ENCODE measurements at places on chromosomes 13 and 19.

DNA sequence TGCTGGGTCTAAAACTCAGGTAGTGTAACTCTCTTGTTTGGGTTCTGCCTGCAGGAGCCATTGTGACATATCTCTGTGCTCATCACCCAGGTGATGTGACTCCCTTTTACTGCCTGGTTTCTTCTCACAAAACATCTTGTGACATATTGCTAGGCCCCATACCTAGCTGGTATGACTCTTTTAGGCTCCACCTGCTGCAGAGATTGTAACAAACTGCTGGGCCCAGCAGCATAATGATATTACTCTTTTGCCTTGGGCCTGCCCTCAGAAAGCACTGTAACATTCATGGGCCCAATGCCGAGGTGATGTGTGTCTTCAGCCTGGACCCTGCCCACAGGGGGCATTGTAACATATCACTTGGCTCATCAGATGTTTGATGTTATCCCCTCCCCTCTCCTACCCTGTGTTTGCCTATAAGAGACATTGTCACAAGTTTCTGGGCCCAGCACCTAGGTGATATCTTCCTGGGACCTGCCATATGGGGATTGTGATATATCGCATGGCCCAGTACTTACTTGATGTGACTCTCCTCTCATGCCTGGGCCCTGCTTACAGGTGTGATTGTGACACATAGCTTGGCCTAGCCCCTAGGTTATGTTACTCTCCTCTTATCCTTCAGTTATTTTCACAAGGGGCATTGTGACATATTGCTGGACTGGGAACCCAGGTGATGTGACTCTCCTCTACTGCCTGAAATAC lies 18.0 kb upstream of the ZNF681 start:
- peak; percentile 27 for DNase-seq

GRCh38 chr13:36475468-36475867 lies 43.2 kb downstream of the CCNA1 start:
- no peak for DNase-seq

DNA sequence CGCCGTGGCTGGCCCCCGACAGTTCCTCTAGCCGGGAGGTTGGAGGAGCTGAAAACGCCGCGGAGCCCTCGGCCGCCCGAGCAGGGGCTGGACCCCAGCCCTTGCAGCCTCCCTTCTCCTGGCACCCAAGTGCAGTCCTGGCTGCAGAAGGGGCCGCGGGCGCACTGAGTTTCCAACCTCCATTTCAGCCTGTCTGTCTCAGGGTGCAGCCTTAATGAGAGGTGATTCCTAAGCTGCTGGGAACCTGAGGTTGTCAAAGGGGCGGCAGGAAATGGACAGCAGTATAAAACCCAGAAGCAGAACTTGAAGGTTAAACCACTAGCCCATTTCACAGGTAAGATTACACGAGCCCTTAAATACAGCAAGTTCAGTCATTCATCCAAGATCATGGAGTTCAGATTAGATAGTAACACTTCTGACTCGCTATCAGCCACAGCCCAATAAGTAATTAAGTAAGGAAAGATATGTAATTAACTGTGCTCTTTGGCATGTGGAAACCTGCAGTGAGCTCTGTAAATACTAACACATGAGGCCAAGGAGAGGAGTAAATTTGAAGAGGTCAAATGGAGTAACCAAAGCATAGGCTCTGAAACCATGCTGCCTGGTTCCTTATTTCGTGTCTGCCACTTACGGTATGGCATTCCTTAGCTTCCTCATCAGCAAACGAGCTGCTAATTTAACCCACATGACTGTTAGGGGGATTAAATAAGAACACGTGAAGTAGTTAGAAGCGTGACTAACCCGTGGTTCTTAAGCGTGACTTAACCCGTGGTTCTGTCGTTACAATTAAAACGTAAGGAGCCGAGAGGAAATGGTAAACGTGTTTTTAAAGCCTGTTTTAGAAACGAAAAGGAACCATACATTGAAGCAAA lies 686 bp downstream of the SETDB2 start:
- DNase-seq = peak; percentile 43

- DNase-seq = no peak
Observed at GRCh38 chr13:90591927-90592268, 755.6 kb upstream of the MIR17HG start.

- no peak for DNase-seq
Observed at GRCh38 chr13:96243376-96243775, 153.5 kb downstream of the HS6ST3 start.

DNA sequence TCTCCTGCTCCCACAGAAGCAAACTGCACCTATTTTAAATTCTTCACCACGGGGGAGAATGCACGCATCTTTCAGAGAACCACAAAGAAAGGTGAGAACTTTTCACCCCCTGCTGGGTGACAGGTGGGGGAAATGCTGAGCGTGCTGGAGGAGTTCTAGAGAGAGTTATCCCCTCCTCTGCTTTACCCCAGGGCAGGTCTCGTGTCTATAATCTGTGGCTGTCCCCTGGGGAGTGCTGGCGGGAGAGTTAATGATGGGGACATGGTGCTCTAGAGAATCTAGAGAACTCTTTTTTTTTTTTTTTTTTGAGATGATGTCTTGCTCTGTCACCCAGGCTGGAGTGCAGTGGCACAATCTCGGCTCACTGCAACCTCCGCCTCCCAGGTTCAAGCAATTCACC lies 6.8 kb downstream of the CACNG6 start:
- DNase-seq = no peak

GRCh38 chr13:111922086-111922485 lies 144.9 kb upstream of the SOX1 start:
- no peak for DNase-seq

DNA sequence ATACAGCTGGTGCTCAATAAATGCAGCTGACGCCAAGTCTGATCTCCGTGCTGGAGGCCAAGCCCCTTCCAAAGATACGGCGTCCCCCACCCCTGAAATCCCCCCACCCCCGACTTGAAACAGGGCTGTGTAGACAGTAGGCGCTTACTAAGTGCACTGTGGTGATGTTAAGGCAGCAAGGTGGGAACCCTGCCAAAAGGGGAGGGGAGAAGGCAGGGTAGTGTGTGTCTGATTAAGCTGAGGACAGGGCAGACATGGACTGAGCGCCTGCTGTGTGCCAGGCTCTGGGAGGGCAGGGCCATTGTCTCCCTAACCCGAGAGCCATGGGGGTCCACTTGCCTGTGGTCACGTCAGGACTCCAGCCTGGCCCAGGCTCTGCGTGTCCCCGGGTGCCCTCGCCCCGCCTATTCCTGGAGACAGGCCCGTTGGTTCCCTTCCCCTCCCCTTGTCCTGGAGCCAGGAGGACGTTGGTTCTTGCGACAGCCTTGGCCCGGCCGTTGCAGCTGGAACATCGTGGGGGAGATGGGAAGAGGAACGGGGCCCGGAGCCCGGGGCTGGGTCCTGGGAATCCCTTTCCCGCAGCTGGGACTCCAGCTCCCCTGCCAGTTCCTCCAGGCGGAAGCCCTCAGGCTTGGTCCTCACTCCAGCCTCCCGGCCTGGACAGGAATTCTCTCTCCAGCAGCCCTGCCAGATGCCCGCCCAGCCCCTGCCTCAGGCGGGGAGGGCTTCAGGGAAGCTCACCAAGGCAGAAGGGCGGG lies 1.7 kb upstream of the ELANE start:
- DNase-seq = no peak

DNA sequence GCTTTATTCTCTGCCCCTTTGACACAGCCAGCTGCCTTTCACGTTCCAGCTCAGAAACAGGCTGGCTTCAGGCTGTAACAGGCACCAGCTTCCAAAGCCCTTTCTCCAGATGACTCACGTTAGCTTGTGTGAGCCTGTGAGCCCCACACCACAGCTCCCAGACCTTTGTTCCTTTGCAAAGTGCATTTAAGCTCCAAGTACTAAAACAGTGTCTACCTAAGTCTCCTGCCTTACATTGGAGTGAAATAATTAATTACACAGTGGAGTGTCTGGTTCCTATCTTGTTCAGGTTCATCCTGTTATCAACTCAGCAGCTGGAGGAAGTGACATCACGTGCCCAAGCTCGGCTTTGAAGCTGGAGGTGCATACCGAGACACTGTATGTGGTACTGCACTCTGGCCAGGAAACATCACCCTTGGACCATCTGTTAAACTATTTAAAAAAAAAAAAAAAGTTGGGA lies 475.8 kb downstream of the FOXO1 start:
- peak; percentile 87 for DNase-seq

GRCh38 chr13:62061751-62062150 lies 646.1 kb upstream of the PCDH20 start:
- DNase-seq = no peak

All from CD4-positive, alpha-beta T cell treated with Interleukin-6 for 4 hours (primary cell).